ENCODE measurements at places on chromosomes 6 and 20. TPM values are rescaled to one million over a fixed set of nuclear protein-coding genes. Genes with fewer than 3 reads are reported as not detected.

ECI2 gene
- total RNA-seq = 18.9 TPM

RAET1L gene
- not detected for total RNA-seq

MYH7B gene
- total RNA-seq = 0.20 TPM

PHACTR3 gene
- not detected for total RNA-seq

MYBL2 gene
- 78.2 TPM for total RNA-seq

NOX3 gene
- total RNA-seq = not detected

NR2E1 gene
- total RNA-seq = not detected

FOXP4 gene
- total RNA-seq = 6.1 TPM

TMEM14B gene
- 89.4 TPM for total RNA-seq

NFKBIL1 gene
- total RNA-seq = 14.5 TPM

CCN5 gene
- not detected for total RNA-seq

MEP1A gene
- not detected for total RNA-seq

MCCD1 gene
- total RNA-seq = not detected

SLC17A2 gene
- not detected for total RNA-seq

PRIM2 gene
- 34.9 TPM for total RNA-seq

DLK2 gene
- total RNA-seq = 0.39 TPM

OPN5 gene
- not detected for total RNA-seq

ZNF391 gene
- 0.76 TPM for total RNA-seq

SLC35D3 gene
- total RNA-seq = not detected

TUBB2A gene
- 4.7 TPM for total RNA-seq

ADGRG6 gene
- total RNA-seq = not detected

DDO gene
- total RNA-seq = not detected

HSPA1A gene
- 159 TPM for total RNA-seq

PHACTR1 gene
- 3.3 TPM for total RNA-seq

DACT2 gene
- 0.78 TPM for total RNA-seq

RAMACL gene
- total RNA-seq = 0.22 TPM

RAB23 gene
- total RNA-seq = 2.7 TPM

ENPP3 gene
- total RNA-seq = 1.5 TPM

GMPR gene
- 0.49 TPM for total RNA-seq

LAMA4 gene
- not detected for total RNA-seq

SNRNP48 gene
- total RNA-seq = 15.3 TPM

CASS4 gene
- 10.2 TPM for total RNA-seq

NDRG3 gene
- total RNA-seq = 27.2 TPM
